ENCODE measurements at places on chromosomes 6 and 20.

- DNase-seq: no peak
These were observed 52.1 kb upstream of the RNF182 start for GRCh38 chr6:13872681-13873080.

DNA sequence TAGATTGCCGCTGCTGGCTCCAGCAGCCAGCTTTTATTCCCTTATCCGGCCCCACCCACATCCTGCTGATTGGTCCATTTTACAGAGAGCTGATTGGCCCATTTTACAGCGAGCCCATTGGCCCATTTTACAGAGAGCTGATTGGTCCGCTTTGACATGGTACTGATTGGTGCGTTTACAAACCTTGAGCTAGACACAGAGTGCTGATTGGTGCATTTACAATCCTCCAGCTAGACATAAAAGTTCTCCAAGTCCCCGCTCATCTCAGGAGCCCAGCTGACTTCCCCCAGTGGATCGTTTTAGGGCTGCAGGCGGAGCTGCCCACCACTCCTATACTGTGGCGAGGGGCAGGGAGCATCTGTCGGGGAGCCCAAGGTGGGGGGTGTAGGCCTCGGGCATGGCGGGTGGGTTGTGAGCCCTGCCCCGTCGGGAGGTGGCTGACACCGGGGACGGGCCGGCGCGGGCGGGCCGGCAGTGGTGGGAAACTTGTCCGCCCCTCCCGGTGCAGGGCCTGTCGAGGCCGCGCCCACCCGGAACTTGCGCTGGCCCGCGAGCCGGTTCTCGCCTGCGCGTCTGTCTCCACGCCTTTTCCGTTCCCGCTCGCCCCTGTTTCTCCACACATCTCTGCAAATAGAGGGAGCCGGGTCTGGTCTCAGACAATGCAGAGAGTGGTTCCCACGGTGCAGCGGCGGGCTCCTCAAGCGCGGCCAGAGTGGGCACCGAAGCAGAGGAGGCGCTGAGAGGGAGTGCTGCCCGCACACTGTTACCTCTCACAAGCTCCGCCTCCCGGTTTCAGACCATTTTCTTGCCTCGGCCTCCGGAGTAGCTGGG lies 86.1 kb upstream of the STMND1 start:
- no peak for DNase-seq

DNA sequence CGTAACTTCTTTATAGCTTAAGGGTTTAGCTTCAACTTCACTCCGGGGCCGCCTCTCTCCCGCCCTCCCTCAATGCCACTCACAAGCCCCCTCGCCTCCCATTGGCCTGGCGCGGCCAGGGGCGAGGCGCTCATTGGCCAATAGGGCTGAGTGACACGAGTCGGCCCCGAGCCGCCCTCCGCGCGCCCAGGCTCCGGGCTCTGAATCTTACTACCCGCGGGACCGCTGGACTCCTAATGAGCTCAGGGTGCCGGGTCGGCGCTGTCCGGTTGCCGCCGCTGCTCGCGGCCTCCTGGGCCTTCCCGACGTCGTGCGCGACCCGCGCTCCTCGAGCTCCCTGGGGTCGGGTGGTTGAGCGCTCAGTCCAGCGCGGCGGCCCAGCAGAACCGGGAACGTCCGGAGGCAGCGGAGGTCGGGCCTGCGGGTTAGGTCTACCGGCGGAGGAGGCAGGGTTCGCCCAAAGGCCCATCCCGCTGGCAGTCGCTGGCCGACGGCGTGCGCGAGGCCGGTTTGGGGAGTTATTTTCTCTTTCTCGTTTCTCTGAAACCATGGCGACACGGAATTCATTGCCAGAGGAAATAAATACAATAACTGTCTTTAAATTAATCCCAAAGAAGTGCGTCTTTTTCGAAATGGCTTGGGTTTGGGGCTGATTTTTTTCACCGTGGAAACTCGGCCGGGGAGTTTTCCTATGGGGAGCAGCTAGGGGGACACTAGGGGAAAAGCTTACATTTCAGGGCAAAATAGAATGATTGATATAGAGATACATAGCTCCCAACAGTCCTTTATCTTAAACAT lies at the start of gene SIM1:
SIM1 (minus strand) TSS at position 19 of the 798 bp plus-strand sequence. CDS start 1,453 bp downstream, outside the sequence.
- DNase-seq: peak; percentile 67

DNA sequence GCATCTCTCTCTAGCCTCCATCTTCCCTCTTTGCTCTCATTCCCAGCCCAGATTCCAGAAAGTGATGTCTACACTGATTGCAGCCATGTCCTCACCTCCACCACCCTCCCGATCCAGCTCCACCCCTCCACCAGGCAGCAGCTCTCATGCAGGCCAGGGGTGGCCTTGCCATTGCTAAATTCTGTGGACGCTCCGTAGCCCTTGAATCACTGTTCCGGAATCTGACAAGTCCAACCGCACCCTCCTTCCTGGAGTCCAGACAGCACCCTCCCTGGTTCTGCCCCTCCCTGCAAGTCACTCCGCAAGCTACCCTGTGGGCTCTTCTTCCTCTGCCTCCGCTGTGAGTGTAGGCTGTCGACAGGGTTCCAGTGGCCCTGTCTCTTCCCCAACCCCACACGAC lies 26.2 kb downstream of the TNXB start:
- DNase-seq: no peak

DNA sequence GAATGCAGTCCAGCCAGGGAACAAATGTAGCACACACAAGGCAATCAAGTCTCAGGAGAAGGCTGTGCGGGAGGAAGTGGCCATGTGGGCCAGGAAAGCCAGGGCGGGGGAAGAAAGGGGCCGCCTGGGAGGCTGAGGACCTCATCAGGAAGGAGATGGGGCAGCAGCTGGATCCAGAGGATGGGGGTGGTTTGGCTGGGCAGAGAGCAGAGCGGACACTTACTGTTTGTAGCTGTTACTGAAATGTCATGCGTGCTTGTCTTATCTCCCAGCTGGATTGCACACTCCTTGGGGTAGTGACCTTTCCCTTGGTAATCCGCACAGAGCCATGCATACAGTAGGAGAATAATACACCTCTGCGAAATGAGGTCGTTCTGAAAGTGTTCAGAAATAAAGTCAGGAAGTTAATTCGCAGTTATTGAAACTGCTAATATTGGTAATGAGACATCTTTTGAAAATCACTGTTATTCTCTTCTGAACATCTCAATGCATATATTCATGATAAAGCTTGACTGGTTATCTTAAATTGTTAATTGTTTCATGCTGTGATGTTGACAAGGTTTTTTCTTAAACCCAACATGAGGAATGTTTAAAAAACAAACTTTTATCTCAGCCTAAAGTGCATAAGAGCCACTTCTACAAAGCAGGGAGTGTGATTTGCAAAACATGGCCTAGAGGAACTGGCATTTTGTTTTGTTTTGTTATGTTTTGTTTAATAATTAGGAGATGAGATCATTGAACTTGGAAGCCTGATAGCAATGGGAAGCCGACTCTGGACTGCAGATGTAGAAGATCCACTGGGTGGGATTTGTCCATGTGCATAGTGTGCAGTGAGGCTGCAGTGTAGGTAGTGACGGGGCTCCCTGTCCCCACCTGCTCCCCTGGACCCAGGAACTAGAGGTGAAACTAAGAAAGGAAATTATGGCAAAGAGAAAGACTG lies 18.0 kb upstream of the MAP3K4 start:
- DNase-seq: no peak
